ENCODE measurements at places on chromosomes 5 and 9.

DNA sequence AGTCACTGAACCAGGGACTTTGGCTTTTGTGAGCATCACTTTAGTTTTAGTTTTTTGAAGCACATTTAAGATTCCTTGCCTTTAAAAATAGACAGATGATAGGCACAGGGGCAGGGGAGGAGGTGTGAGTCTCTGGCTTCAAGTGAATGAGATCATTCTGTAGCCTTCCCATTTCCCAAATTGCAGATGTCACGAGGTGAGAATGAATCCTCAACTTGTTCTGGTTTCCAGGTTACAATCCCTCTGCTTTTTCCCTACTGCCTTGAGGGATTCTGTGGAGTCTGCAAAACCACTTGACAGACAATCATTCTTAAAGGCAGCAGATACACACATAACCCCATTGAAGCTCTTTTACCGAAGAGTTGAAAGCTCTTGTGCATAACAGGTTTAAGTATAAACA is 332.4 kb downstream of the DMAC1 start:
- DNase-seq, result no peak

GRCh38 chr5:154479944-154480750 is 2.1 kb upstream of the HAND1 start:
- DNase-seq, result peak; percentile 7

DNA sequence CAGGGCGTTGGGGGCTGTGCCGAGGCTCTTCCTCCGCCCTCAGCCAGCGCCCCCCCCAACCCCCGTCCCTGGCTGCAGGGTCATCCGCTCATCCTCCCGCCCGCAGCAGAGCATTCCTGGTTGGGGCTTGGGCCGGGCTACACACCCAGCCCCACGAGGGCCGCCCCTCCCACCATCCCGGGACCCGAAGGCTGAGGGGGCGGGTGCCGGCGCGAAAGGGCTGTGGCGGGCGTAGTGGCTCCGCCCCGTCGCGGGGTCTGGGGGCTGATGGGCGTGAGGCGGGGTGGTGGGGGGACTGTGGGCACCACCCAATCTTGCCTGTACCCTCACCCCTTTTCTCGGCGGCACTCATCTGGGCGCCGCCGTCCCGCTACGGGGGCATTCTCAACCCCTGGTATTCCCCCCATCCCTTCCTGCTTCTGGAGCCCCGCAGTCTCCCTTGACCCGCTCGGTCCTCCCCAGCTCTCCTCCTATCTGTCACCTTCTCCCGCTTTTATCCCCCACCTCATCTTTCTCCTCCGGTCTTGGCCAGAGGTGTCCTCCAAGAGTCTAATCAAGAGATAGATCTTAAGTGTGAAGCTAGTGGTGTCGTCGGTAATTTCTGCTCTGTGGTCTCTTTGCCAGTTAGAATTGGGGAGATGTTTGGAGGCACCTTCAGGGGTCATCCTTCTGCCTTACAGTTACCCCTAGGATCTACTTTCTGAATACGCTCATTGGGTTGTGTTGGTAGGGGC is 1.6 kb downstream of the FER start:
- DNase-seq, result peak; percentile 36

DNA sequence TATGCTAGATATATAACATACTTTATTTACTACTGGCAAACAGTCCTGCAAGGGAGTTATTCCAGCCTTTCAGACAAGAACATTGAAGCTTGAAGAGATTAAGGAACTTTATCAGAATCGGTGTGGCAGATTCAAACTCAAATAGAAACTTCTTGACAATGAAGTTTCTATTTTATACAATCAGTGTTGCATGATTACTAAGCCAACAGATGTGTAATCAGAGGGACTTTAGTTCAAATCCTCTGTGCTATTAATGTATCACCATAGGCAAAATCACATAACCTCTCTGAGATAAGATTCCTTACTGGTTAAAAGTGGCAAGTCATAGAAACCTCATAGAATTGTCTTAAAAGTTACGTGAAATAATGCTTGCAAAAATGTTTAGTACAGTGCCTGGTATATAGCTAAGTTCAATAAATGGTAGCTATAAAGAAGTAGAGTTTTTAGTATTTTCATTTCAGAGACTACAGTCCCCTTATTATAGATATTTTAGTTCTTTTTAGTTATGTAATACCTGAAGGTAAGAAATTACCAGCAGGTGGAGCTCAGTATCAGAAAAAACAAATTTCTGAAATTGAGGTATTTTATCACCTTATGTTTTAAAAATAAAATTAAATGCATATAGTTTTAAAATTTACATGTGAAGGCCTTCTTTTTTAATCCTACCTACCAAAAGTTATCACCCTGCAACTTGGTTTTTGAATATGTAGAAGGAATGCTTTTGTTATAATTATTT is 172.1 kb downstream of the FER start:
- no peak for DNase-seq

DNA sequence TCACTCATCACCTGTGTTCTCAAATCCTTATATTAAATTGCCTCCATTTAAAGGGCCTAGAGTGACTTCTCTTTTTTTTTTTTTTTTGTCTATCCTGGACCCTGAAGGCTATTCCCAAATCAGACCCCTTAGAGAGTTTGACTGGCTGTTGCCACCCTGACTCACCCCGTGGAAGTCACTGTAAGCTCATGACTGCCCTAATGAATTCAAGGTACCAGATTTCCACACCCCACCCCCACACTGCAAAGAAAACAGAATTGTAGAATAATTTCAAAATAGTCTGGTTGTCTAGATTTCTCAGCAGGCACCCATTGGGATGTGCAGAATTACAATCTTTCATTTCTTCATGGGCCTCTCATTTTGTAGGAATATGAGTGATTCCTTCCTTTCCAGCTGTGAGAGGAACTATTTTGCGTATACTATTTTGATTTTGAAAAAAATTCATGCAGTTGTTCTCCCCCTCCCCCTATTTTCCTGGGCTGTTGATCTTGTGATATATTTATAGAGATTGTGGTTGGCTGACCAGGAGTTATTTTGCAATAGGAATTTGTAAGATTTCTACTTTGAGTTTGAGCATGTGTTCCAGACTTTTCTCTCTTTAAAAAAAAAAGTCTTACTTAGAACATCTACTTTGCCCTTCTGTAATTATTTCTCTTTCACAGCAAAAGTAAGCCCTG is 79.1 kb downstream of the ZNF618 start:
- DNase-seq, result no peak

DNA sequence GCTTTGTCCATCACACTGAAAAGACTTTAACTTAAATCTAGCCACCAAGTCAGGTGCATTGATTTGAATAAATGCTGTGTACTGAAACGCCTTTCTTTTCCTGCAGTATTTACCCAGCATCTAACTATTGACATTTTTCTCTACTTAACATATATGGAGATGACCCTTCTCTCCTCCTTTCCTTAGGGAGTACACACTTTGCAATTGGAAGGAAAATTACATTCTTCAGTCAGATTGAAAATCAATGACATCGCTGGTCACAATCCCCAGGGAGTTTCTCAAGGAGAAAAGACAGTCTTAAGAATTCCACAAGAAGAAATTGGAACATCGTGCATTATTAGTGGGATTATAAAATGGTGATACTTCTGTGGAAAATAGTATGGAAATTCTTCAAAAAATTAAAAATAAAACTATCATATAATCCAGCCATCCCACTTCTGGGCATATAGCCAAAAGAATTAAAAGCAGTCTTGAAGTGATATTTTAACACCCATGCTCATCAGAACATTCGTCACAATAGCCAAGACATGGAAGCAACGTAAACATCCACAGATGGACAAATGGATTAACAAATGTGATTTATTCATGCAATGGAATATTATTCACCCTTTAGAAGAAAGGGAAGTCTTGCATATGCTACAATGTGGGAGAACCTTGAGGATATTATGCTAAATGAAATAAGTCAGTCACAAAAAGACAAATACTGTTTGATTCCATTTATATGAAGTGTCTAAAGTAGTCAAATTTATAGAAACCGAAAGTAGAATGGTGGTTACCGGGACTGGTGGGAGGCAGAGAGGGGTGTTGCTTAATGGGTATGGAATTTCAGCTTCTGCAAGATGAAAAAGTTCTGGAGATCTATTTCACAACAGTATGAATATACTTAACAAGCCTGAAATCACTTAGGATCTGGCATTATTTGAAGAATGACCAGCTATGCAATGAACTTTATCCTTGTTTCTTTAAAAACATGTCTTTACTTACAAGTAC is 14.3 kb upstream of the FREM1 start:
- DNase-seq, result no peak

DNA sequence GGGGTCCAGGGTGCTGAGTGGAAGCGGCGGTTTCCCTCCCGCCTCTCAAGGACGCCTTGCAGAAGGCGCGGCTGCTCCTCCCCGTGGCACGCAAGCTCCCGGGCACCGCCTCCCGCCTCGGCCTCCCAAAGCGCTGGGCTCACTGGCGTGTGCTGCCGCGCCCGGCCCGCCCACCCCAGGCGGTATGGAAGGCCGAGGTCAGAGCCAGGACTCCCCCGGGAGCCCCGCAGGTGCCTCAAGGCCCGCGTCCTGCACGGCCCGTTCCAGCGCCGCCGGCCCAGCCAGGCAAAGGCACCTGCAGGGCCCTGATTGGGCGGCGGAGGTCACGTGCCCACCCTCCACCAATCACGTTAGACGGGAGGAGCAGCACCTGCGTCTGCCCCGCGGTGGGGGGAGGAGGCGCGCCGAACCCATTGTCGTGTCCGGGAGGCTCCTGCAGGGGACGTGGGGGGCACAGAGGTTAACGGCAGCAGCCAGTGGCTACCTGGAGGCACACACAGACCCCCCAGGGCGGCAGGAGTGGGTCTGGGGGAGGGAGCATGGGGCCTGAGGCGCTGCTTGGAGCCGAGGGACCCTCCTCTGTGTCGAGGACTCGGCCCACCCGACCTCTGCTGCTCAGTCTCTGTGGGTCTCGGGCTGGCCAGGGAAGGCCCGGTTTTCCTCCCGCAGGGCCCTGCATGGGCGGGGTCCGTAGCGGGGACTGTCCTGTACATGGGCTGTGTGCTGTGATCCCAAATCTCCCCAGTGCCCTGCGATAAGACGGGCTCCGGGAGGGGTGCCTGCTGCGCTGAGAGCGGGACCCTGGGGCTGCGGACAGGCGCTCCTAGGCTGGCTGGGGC is 2.0 kb upstream of the LCN12 start:
- peak; percentile 94 for DNase-seq

- DNase-seq, result no peak
These were observed 1071.9 kb upstream of the ARRDC3 start for GRCh38 chr5:92455011-92455410.

GRCh38 chr5:55724281-55724680 is 12.2 kb upstream of the SLC38A9 start:
- DNase-seq, result no peak

DNA sequence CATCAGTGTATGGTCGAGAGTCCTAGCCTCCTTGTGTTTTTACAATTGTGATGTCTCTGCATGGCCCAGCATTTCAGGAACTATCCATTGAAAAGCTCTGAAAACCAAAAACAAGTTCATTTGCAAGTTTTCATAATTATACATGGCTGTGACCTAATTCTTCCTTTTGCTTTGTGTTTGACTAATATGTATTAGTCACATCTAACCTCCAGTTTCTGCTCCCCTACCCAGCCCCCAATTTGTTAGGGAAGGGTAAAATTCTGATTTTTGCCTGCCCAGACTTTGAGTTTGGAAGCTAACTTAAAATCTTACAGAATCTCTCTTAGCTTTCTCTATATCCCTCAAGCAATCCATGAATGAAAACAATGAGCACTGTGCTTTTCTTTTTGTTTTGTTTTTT is 128.2 kb upstream of the SEMA6A start:
- no peak for DNase-seq

DNA sequence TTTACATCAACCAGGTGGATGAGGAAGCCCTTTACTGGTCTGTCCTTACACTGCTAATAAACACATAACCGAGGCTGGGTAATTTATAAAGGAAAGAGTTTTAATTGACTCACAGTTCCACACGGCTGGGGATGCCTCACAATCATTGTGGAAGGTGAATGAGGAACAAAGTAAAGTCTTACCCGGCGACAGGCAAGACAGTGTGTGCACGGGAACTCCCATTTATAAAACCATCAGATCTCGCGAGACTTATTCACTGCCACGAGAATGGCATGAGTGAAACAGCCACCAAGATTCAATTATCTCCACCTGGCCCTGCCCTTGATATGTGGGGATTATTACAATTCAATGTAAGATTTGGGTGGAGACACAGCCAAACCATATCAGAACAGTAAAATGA is 67.3 kb upstream of the GRAMD2B start:
- DNase-seq, result no peak

GRCh38 chr9:114141553-114142402 is 13.6 kb upstream of the COL27A1 start:
- DNase-seq, result no peak

- no peak for DNase-seq
These were observed 83.8 kb upstream of the ERCC6L2 start for GRCh38 chr9:95791695-95792094.

DNA sequence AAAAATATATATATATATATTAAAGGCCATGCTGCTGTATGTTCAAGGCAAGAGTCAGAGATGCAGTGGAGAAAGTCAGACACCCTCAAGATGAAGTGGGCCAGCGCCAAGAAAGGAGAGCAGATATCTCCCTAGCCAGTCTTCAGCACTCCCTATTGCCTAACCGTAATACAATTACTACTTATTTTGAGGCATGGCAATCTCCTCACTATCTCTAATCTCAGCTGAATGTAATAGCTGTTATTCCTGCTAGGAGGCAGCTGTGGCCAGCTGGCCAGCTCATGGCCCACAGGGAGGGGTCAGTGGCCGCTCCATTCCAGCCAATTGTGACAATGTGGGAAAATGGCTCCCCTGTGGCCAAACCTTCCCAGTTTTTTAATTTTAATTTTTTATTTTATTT is 87.5 kb upstream of the FBXW11 start:
- no peak for DNase-seq

GRCh38 chr5:10563945-10564837 is at the start of gene ANKRD33B:
Gene ANKRD33B (plus strand): TSS chr5:10564070. CDS start chr5:10564468, 398 bp downstream.
- DNase-seq, result peak; percentile 48

GRCh38 chr5:78552729-78553342 is 95.7 kb downstream of the LHFPL2 start:
- DNase-seq, result no peak

GRCh38 chr5:169390265-169390664 is 89.3 kb upstream of the SLIT3 start:
- DNase-seq, result no peak

- DNase-seq, result no peak
These were observed 14.4 kb upstream of the ITGA1 start for GRCh38 chr5:52773342-52773741.

DNA sequence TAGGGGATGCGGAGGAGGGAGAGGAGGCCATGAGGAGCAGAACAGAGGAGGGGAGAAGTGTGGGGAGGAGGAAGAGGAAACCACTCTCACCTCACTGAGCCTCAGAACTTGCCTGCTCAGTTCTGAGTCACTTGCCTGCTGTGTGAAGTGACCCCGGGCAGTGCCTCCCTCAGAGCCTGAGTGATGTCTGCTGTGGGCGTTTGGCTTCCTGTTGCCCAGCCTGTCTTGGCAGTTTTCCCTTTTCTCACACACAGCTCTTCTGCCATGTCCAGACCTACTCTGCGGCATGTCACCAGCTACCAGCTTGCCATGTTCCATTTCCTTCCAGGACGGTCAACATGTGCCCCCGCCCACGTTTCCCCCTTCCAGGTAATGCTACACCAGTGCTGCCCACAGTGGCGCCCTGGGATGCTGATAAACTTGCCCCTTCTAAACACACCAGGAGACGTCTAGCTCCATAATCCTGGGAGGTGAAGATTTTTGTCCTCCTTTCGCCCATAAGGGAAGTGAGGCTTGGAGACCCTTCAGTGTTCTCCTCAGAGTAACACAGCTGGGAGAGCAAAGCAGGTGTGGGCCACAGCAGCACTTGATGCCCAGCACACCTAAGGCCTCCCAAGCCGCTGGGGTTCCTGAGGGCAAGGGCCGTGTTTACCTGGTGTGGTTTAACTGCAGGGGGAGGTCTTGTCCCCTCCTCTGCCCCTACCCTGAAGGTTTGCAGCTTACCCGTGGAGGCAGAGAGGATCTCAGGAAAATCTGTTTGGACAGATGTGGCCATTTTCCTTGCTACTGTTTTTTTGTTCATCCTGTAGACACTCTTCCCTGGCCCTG is 63.8 kb upstream of the RNF130 start:
- DNase-seq, result no peak

All from NCI-H146 (cell line).